Gastroesophageal sphincter (tissue), 4 donors: ENCODE measurements at places on chromosomes 1 and 21.

- no peak for ATAC-seq
Measured at GRCh38 chr1:244953901-244954300, 89.6 kb upstream of the HNRNPU start.

DNA sequence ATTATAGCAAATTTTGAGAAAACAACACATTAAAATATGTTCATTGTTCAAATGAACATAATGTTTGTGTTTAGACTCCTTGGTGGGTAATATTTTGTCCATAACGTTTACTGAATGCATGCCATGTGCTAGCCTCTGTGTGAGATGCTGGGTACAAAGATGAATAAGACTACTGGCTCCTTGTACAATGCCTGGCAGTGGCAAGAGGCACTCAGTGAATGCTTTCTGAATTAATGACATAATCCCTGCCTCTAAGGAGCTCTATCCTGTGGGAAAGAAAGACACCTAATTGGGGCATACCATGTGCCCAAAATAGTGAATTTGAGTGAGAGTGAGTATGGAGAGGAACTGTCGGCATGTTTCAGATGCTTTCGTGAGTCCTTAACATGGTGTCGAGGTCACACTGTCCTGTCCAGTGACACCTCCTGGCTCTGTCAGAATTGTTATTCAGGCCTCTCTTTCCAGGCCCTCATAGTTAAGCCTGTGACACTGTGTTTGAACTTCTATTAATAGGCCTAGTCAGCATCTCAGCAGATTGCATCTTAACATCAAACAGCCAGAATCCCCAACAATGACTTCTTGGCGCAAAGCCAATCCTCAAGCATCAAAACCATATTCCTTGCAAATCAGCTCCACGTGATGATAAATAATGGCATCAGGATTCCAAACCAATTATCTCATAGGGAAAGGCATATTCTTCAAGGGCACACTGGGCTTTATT is 32.8 kb upstream of the S1PR1 start:
- ATAC-seq, result no peak

DNA sequence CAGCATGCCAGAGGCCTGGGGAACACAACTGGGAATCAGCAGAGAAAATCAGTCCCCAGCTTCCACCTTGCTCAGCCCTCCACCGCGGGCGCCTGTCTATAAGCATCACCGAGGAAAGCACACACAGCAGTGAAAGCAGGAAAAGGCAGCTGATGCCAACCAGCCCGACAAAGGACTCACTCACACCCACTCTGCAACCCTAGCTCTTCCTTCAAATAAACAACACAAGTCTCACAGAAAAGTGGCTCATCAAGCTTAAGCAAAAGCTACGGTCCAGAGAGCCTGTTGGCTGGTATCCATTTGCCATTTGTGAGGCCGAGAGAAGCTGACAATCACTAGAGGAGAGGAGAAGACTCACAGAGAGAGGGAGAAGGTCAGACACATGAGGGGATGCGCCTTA is 27.1 kb downstream of the MRAP start:
- no peak for ATAC-seq

- ATAC-seq, result no peak
Measured at GRCh38 chr1:44223187-44223610, 9.9 kb downstream of the DMAP1 start.

DNA sequence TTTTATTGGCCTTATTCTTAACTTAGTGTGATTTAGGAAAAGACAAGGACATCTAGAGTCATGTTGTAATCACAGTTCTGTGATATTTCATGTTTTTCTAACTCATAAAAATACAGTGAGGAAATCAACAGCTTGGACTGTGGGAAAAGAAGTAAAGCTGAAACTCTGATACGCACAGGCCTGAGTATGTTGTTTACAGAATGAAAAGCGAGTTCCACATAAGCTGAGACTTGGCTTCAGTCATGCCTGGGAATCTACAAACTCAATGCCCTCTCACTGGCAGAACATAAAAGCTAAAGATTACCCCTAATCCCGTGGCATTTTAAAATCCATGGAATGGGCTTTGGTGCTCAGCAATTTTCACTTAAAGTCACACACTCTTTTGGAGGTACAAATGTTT is 23.6 kb upstream of the ATP5PO start:
- ATAC-seq, result no peak
